PC-9 (cell line): ENCODE measurements at places on chromosomes 6 and 20.

- DNase-seq: no peak
Observed at GRCh38 chr6:89200706-89201215, 16.4 kb downstream of the GABRR1 start.

- no peak for DNase-seq
Observed at GRCh38 chr20:5908981-5909380, 41.4 kb downstream of the TRMT6 start.

- DNase-seq: no peak
Observed at GRCh38 chr6:76885861-76886301, 577.4 kb downstream of the HTR1B start.

DNA sequence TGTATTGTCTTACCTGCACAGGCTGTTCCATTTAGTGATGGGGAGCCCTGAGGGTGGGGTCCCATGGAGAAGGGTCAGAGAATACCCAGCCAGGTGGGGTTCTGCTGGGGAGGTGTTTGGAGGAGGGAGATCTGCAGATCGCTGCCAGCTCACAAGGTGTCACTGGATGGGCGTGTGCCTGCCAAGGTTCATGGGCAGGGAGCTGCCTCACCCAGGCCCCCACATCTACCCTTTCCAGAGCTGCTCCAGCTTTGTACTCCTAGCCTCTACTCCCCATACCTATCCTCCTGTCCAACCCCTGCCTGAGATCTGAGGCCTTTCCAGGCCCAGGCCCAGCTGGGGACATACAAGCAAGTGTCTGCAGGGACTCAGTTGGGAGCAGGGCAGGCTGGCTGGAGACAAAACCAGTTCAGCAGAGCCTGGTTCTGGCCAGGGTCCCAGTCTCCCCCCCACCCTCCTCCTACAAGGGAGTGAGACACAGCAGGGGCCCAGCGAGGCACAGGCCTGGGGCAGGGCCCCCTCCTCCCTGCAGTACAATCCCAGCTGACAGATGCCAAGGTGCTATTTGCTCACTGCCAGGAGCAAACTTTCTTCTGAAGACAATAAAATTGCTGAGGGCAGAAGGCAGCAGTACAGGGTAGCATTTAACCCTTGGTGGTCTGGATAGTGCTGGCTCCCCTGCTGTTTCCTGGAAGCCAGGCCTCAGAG is 19.7 kb downstream of the SPDEF start:
- peak; percentile 69 for DNase-seq

DNA sequence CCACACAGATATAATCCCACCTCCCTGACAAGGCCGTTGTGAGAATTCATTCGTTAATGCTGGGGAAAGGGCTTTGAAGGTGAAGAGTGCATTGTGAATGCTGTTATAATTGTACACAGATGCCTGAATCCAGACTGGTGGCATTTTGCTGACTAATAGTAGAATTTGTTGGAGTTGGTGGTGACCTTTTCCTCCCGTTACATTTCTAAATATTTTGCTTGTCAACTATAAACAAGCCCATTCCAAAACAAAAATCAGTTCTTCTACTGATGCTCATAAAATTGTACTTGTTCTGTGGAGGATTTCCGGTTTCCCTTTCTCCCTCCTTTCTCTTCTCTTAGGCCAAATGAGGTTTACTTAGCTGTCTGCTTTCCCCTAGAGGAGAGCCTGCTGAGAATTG is 253.1 kb upstream of the SUPT3H start:
- DNase-seq: no peak
